ENCODE measurements at places on chromosomes 2 and 18. TPM values are rescaled to one million over a fixed set of nuclear protein-coding genes. Genes with fewer than 3 reads are reported as not detected.

GRCh38 chr2:188789951-188790350 lies 184.2 kb upstream of the COL3A1 start:
- ATAC-seq = no peak

- no peak for ATAC-seq
These were observed 361.6 kb upstream of the TFPI start for GRCh38 chr2:187915810-187916209.

DNA sequence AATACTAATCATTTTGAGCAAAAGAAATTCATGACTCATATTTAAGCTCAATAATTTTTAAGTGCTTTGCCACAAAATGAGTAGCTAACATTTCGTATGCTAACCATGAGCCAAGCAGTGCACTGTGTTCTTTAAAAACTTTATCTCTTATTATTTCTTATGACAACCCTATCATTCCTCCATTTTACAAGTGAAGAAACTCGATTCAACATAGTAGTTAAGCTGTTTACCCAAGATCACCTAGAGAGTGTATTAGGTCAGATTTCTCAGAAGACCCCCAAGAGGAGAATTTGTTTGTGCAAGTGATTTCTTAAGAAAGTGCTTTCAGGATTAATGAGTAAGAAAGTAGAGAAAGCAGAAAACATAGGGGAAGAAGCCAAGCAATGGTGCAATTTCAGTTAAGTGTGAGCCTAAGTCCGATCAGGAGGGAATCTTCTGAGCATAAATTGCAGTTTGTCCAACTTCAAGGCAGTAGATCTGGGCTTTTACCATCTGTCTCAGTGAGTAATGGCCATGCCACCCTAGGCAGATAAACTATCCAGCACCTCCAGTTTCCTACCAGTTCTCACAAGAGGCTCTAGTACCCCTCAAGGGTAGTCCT lies 202.7 kb downstream of the SCG2 start:
- ATAC-seq = no peak

GRCh38 chr2:60544954-60545560 lies 8.4 kb downstream of the BCL11A start:
- no peak for ATAC-seq

GRCh38 chr2:56047136-56047535 lies 123.6 kb upstream of the EFEMP1 start:
- no peak for ATAC-seq

DNA sequence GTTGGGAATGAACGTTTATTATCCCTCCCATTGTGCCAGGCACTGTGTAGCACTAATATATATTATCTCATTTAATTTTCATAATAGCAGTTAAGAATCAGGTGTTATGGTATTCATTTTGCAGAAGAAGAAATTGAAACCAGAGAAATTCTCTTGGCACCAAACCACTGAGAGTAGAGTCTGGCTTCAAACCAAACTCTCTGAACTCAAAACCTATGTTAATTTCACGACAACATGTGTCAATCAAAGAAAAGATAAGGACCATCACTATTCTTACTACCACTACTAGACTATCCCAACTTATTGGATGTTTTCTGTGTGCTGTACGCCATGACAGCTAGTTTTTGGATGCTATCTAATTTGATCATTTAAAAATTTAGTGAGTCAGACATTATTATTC lies 24.1 kb upstream of the ZEB2 start:
- ATAC-seq = no peak

GRCh38 chr2:219769090-219769910 lies 141.9 kb downstream of the SLC4A3 start:
- peak; percentile 98 for ATAC-seq

DNA sequence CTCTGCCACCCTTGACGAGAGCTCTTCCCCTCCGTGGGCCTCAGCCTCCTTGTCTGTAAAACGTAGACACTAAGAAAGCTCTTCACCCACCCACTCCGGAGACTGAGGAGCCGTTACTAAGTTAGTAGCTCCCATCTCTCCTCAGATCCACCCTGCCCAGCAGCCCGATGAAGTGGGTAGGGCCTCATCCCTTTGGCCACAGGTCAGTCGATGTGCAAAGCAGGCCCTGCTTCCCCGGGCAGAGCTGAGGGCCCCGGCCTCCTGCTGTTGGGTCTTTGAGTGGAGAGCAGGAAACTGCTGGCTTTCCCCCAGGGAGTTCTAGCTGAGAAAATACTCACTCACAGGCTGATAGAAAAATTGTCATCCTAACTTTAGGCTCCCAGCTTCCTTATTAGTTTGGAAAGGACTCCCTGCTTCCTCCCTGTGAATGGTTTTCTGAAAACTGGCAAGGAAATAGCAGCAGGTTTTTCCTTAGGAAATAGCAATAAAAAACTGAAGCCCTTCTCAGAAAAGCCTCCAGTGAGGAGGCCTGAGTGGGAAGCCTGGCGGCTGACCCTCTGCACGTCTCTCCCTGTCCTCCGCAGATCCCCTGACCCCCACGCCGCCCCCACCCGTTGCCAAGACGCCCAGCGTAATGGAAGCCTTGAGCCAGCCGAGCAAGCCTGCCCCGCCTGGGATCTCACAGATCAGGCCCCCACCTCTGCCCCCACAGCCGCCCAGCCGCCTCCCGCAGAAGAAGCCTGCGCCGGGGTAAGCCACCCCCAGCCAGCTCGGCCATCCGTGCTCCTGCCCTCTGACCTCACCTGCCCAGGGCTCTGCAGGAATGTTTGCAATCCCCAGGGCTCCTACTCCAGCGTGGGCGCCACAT lies 30.2 kb downstream of the ITGB1BP1 start:
- peak; percentile 22 for ATAC-seq

DNA sequence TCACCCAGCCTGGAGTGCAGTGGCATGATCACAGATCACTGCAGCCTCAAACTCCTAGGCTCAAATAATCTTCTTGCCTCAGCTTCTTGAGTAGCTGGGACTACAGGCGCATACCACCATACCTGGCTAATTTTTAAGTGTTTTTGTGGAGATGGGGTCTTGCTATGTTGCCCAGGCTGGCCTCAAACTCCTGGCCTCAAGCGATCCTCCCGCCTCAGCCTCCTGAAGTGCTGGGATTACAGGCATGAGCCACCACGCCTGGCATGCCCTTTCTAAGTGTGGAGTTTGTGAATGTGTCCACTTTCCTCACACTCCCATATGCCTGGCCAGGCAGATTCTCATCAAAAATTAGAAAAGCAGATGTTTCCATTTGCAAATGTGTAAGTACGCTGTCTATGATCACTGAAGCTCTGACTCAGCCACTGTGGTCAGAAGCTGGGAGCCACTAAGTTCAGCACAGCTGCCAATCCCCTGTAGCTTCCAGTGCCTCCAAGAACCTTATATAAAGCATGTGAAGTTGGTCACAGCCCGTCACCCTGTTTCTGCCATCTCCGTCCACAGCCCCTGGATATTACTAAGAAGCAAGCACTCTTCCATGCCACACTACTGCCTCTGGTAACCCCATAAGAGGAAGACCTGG lies 155.4 kb downstream of the FAM210A start:
- ATAC-seq = no peak

GRCh38 chr2:66960161-66960560 lies 437.0 kb upstream of the ETAA1 start:
- no peak for ATAC-seq

DNA sequence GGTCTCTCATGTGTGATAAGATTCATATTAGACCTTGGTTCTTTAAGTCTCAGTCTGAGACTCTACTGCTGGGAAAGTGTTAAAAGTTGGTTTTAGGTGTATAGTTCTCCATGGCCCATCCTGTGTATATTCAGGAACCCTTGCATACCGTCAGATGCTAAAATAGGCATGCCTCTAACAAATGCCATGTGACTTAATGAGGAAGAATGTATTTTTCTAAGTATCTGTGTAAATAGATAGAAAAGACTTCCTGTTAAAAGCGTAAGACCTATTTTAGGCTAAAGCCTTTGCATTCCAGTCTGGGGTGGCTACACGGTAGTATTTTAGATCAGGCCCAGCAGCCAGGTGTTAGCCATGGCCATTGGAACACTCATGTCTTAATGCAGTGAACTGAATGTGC lies 73.3 kb downstream of the RHBDD1 start:
- ATAC-seq = no peak

DNA sequence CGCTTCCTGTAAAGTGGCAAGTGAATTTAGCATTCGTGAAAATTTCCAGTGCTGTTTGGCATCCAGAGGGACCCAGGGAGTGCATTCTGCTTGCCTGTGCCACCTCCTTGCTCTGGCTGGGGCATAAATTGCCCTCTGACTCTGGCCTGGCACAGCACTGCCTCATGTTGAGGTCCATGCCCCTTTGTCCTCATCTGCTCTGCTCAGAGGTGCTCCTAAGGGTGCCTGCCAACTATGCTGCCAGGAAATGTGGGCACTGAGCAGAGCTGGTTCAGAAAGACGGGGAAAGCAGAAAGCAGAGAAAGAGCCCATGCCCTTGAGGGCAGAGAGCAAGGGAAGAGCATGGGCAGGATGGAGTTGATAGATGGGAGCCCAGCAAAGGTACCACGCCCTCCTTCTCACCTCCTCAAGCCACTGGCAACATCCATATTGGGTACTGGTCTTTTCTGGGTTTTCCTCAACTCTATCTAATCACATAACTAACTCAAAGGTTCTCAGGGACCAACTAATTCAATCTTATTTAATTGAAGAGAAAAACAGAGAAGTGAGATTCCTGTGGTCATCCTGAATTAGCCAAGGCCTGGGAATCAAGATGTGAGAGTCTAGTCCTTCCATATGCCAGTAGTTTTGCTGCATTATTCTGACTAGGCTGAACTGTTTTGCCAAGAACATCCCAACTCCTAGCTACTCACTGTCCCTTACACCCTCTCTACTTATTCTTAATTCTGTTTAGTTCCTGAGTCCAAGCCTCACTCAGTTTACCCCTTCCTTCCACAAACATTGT lies 441.5 kb upstream of the TNP1 start:
- no peak for ATAC-seq

- ATAC-seq = peak; percentile 52
These were observed 533 bp downstream of the CXCR4 start for GRCh38 chr2:136117391-136117841.

DNA sequence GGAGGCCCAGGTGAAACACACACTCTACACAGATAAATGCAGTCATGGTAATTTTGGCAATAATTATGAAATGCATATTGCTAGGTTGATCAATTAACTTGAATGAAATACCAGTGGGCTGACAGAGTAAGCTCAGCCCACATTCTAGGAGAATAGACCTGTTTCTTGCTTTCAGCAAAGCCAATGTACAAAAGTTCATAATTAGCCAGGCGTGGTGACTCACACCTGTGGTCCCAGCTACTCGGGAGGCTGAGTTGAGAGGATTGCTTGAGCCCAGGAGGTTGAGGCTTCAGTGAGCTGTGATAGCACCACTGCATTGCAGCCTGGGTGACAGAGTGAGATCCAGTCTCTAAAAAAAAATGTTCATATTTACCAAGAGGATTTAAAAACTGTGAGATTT lies 15.7 kb upstream of the MBP start:
- ATAC-seq = no peak

GRCh38 chr2:235634435-235635158 lies 140.8 kb downstream of the AGAP1 start:
- ATAC-seq = no peak

DNA sequence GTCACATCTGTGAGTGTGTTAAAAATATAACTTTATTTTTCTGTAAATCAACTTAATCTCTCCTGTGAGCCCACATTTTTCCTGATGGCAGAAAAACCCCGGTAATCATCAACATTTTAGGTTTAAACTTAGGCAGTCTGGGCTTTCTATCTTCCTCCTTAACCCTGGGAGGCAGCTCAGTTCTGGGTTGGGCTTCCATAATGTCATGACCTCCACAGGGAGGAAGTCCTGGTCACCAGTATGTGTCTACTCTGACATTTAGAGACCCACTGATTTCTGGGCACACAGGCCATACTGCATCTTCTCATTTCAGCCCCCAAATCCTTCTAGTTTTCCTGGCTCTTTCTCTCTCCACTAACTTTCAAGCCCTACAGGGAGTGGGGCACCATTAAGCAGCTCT lies 181.2 kb downstream of the DYSF start:
- no peak for ATAC-seq

GRCh38 chr2:129101186-129101585 lies 782.5 kb upstream of the HS6ST1 start:
- no peak for ATAC-seq

GRCh38 chr2:194087089-194087958 lies 1569.7 kb upstream of the SLC39A10 start:
- no peak for ATAC-seq

DNA sequence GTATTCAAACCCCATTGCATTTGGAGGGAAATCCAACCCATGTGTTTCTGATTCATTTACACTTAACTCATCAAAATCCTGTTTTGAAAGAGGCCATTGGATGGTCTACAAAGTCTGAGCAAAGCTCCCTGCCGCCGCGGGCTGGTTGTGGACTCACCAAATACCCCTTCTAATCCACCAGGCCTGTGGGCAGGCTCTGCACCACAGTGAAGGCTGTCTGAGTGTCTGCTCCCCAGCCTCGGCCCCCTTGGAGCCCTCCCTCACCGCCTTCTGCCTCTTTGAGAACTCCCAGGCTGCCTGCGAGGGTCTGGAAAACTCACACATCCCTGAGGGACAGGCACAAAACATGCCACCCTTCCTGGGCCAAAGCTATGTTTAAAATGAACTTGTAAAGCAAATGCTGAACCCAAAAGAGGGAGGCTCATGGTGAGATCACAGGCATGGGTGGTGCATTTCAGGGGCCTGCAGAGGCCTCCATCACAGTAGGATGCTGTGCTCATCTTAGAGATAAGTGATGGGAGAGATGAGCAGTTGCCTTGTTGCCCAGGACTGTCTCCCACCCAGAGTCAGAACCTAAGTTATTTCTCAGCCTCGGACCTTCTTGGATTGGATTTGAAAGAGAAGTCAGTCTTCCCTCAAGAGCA lies 225.0 kb downstream of the CYP26B1 start:
- ATAC-seq = no peak

GRCh38 chr2:58834404-58834803 lies 593.3 kb upstream of the FANCL start:
- no peak for ATAC-seq

DNA sequence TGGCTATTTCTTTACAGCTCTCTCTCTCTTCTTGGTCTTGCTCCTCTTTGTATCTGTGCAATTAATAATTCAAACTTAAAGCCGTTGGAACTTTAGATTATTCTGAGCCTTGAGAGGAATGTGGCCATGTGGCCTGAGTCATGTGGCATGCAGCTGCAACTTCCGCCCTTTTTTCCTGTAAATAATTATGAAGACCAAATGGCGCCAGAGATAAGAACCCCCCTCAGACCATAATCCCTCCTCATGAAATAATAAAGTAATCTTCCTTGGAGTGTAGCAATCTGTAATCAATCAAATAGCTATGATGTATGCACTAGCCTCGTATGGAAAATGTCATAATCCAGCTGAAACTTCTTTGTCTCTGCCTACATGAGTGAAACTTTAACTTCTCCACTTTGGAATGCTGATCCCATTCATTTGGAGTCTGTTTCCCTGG lies 13.5 kb upstream of the TWSG1 start:
- no peak for ATAC-seq

- ATAC-seq = no peak
These were observed 7.0 kb upstream of the CLEC4F start for GRCh38 chr2:70827388-70827787.

SIX2 gene
- total RNA-seq = not detected

QPCT gene
- total RNA-seq = 0.50 TPM

ASB18 gene
- 0.47 TPM for total RNA-seq

POMC gene
- total RNA-seq = 0.18 TPM

ACOXL gene
- total RNA-seq = 0.63 TPM

ANKAR gene
- 3.3 TPM for total RNA-seq

PLEKHH2 gene
- total RNA-seq = 1.1 TPM

REG1A gene
- not detected for total RNA-seq

RAB6C gene
- 0.93 TPM for total RNA-seq

ALK gene
- 3.7 TPM for total RNA-seq

PREB gene
- total RNA-seq = 40.2 TPM

ERICH2 gene
- 8.9 TPM for total RNA-seq

RBMS1 gene
- 17.9 TPM for total RNA-seq

Measured in motor neuron (in vitro differentiated cells).